ENCODE measurements at places on chromosomes 3 and 15.

- no peak for DNase-seq
Observed at GRCh38 chr3:9151240-9151639, 98.2 kb downstream of the SRGAP3 start.

DNA sequence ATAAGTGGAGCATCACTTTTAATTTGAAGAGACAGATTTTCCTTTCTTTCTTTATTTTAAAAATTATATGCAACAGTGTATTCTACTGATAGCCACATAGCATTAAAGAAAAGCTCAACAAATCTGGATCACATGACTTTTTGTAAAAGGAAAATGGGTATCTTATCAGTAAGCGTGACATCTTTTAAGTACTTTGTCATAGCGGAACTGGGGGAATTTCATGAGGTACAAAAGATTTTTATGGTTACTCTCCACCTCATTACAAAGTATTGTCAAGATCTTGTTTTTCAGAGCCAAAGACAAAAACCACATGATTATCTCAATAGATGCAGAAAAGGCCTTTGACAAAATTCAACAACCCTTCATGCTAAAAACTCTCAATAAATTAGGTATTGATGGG lies 219.6 kb upstream of the ZPLD1 start:
- no peak for DNase-seq

DNA sequence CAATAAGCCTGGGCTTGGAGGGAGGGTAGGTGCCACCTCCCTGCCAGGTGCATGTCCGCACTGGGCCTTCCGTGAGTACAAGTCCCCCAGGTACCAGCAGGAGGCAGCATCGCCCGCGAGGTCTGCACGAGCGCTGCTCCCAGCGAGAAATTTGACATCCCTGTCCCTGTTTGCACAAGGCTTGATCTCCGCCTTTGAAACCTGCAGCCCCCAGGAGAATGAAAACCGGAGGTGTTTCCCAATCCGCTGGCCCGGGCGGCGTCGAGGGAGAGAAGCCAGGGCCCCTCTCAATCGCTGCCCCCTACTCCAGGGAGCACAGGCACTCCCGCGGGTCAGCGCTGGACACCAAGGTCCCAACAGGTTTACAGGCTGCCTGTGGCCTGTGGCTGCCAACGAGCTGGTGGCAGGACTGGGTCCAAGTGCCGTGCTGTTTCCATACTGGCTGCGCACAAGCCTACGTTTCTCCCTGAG lies 961 bp downstream of the HAPLN3 start:
- DNase-seq = peak; percentile 30

DNA sequence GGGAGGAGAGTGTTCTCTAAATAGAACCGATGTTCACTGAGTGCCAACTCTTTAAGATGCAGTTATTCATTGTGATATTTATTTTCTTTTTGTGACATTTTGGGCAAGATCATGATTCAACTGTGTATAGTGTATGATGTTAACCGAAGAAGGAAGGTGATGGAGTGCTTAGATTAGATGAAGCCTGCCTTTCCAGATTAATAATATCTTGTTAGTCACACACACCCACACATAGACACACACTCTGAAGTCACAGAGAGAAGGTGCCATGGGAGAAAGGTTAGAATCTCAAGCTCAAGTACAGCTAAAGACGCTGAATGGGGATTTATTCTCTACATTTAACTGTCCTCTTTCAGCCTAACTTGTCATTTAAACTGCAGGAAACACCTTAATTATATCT lies 77.0 kb downstream of the SLC9A9 start:
- no peak for DNase-seq

DNA sequence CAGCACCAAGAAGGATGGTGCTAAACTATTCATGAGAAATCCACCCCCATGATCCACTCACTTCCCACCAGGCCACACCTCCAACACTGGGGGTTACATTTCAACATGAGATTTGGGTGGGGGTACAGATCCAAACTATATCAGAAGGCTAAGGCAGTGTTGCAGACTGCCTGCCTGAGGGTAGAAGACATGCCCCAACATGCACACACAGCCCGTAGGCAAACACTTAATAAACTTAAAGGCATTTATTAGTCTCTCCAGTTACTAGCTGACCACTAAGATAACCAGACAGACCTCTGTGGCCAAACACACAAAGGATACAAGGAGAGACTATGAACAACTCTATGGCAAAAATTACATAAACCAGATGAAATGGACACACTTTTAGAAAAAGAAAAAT lies 10.2 kb downstream of the FAM162A start:
- no peak for DNase-seq

DNA sequence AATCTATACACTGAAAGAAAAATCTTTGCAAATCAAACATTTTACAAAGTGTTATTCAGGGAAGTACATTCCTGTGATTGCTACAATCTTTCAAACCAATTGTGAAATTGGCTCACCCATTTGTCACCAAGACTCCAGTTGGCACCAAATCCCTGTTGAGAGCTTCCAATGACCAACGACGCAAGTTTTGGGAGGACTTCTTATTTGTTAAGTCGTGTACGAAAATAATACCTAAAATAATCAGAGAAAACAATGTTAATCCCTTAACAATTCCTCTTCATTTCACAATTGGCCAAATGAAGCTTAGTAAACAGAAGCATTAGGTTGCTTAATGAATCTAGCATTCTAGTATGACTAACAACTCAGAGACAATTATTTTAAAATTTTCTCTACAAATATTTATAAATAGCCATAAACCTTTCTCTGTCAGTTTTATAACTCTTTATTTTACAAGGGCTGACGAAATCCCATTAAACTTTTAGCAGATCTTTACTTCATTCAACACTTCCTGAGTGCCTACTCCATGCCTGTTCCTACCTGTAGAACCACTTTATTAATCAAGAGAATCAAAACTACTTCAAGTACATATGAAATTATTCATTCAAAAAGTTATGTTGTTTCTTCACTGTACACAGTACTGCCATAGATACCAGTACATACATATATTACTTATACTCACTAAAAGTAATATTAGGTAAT lies 24.0 kb upstream of the HGD start:
- no peak for DNase-seq

- DNase-seq = no peak
Observed at GRCh38 chr3:105499961-105500360, 133.3 kb downstream of the ALCAM start.

DNA sequence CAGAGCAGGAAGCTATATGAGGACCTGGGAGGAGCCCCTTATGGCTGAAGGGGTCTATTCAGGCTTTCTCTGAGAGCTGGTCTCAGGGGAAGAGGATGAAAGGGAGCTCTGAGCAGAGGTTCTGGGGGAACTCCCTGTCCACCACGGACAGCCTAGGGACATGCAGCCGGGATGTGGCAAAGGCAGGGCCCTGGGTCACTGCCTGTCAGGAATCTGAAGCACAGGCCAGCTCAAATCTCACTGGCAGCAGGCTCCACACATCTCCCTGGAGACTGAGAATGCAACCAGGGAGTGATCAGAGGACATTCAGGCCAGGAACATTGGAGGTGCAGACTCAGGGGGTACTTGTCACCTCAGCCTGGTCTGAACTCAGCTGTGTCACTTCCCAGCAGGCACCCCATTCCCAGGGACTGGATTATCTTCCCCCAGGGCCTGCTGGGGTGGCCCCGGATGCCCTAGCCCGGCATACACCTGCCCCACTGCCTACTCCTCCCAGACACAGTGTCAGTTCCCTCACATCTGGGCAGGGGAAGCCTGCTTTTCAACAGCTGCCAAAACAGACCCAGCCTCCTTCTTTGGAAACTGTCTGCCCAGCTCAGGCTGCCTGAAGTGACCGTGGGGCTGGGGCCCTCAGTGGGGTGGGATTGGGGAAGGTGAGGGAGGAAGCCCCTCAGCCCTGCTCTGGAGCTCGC lies 18.3 kb upstream of the SEMA3F start:
- no peak for DNase-seq

GRCh38 chr15:58142827-58143461 lies 4.8 kb downstream of the AQP9 start:
- no peak for DNase-seq

DNA sequence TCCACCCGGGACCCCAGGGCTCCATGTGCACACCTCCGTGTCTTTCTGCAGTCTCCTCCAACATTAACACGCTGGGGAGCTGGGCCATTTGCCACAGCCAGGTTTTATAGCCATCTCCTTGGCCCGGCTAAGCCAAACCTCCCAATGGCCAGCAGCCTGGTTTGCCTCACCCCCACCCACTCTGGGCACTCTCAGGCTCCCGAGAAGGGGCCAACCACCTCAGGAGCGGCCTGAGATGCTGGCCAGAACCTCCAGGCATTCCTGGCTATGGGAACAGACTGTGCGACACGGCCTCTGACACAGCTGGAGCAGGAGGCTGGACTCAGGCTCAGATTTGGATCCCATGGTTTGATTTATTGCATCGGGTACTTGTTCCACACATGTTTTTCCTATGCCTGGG lies 289.7 kb downstream of the RPLP1 start:
- no peak for DNase-seq

DNA sequence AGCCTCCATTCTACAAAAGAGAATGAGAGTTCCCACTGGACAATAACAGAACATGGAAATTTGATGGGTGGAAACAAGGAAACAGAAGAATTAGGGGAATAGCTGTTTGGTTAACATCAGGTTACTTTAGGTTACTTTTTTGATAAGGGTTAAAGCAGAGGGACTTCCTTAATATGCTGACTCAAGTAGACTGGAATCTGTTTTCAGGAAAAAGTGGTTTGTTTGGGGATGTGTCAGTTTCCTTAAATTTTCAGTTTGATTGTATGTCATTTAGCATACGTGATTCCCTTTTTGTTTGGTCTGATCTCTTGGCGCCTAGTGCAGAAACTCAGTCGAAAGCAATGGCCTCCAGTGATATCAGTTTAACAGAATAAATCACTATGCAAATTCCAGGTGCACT lies 411.8 kb upstream of the GRM7 start:
- DNase-seq = no peak

- DNase-seq = no peak
Observed at GRCh38 chr3:141094790-141095545, 43.8 kb downstream of the SPSB4 start.

All from activated gamma-delta T cell (primary cell).